ENCODE measurements at places on chromosomes 5 and 9.
A peak's percentile ranks its signal among the peaks of the same experiment; 100 is the strongest.

DNA sequence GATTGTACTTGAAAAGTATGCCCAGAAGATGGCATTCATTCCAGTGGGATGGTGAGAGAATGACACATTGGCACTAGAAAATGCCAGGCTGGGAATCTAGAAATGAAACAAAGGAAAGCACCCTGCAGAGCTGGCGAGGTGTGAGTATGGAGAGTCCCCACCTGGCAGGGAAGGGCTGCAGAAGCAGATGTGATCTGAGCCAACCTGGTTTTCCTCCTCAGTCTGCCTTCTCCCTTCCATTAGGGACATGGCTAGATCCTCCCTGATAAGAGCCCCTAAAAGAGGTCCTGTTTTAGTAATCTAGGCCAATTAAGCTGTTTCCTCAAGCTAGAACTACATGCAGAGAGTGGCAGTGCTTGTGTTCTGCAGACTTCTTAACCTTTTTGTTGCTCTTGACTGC lies 24.7 kb upstream of the TNFSF15 start:
- no peak for DNase-seq

GRCh38 chr5:149549461-149550267 lies 1.6 kb downstream of the CSNK1A1 start:
- DNase-seq: peak; percentile 52

DNA sequence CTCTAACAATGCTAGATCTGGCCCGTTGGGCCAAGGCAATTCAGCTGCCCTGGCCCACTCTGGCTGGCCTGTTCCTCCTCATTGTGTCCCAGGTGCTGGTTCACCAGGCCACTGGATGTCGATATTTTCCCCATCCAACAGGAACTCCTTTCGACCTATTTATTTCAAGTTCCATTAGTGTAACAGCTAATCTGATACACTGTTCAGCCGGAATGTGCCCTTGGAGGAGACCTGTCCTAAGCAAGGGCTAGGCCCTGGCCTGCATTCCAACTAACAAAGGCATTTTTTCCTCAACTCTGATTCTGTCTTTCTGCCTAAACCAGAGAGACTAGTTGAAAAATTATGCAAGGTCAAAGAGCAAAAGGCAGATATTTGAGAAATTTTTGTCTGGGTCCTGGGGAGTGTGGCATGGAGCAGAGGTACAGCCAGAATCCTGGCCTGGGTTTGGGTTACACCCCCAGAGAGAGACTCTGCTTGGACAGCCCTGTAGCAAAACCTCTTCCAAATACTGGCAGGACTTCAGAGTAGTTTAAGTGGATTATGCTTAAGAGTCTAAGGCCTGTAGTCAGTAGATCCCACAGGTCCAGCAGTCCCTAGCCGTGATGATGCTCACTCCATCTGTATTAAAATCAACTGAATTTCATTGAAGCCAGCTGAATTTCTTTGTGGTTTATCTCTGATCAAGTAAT lies 36.1 kb downstream of the MARCHF11 start:
- no peak for DNase-seq

GRCh38 chr9:105360344-105360743 lies 87.5 kb upstream of the FSD1L start:
- no peak for DNase-seq

All from CD4-positive, alpha-beta T cell treated with Interleukin-12 subunit alpha and Interleukin-12 subunit beta, for 1 hour (primary cell).